ENCODE measurements at places on chromosomes 11 and 22.

DNA sequence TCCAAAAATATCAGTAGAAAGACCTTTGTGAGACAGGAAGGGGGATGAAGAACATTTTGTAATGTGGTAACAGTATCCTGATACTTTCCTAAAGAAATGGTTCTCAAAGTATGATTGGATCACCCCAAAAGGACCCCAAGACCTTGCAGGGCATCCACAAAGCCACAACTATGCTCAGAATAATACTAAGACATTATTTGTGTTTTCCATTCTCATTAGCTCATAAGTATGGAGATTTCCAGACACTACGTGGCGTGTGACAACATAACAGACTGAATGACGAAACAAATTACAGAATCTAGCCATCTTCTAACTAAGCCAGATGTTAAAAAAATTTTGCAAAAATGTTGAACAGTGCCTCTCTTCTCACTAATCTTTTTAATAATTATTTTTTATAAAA is 24.9 kb downstream of the CHEK2 start:
- DNase-seq: no peak

GRCh38 chr22:19385221-19385906 is 46.2 kb downstream of the HIRA start:
- no peak for DNase-seq

DNA sequence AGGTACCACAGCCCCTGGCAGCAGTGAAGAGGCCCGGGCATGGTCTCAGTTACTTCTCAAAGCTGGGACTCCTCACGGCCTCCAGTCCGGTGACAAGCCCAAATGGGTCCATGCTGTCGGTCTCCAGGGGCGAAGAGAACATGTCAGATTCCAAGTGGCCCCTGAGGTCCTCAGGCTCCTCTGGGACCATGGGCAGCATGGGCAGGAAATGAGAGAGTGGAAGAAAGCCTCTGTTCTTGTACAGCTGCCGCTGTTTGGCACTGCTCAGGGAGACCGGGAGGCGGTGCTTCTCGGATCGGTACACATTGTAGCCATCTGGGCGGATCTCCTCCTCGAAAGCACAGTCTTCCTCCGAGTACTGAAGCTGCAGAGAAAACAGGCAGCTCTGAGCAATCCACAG is 4.6 kb downstream of the FGF19 start:
- DNase-seq: no peak

DNA sequence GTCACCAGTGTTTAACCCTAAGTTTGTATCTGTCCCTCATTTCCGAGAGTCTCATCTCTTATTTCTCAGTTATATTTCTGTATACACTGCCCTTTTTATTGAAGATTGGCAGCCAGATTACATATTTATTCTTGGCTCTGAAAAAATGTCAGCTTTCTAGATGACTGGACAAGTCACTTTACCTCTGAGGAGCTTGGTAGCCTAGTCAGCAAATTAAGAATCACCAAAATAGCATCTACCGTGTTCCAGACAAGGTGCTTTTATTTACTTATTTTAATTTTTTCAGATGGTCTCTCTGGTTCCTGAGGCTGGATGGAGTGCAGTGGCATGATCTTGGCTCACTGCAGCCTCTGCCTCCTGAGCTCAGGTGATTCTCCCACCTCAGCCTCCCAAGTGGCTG is 5.6 kb upstream of the RBM4 start:
- no peak for DNase-seq

GRCh38 chr11:96215826-96216225 is 127.2 kb downstream of the MAML2 start:
- no peak for DNase-seq

DNA sequence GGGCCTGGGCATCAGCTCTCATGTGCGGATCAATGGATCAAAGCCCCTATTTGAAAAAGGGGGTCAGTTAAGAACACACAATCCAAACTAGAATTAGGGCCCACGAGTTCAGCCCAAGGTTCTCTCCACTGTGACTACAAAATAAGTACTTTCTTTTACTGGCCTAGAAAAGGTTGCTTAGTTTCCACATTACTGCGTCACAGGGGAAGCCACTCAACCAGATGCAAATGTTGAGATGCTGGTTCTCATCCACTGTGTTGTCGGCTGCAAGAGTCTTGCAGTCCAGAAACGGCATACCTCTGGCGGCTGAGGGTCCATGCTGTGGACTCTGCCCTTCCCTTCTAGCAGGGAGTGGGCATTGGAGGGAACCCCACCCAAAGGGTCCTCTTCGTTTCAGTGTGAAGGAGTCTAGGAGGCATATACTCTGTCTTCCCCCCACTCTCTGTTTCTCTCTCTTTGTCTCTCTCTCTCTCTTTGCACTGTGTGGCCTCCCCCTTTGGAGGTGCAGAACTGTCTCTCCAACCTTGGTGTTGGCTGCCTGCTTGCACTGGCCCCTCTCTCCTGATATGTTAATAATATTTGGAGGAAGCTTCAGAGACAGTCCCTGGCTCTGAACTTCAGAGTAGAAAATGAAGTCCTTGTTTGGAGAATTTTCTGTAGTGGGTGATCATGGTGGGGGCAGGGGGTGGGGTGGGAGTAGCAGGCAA is 99.0 kb upstream of the NNMT start:
- no peak for DNase-seq

GRCh38 chr22:27629908-27630673 is 171.5 kb downstream of the MN1 start:
- DNase-seq: no peak

- DNase-seq: no peak
Measured at GRCh38 chr11:110468121-110468520, 38.4 kb downstream of the FDX1 start.

DNA sequence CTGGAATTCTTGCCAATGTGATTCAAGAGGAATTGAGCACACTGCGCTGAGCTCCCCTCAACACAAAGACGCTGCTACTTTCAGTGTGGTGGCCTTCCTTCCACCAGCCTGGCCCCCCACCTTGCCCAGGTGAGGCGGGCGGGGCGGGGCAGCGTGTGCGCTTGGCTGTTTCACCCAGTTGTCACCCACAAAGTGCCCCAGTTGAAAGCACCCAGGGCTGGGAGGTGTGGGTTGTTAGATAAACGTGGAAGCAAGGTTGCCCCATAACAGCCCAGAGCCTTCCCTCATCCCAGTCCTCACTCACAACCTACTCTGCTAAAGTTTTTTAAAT is 43.1 kb downstream of the CACNG2 start:
- DNase-seq: no peak

DNA sequence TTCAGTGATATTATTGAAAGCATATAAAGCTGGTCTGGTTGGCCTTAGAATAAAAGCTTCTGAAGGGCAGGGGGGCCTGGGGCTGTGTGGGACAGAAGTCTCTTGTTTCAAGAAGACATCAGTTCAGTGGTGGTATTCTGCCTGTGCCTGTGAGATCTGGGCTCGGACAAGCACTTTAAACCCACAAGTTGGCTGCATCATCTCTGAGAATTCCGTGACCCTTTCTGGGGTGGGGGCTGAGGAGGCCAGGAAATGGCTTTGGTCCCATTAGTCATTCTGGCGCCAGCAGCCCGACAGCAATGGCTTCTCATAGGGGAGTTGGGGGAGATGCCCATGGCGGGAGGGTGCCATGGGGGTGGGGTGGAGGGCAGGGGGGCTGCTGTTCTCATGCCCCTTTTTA is 104.1 kb downstream of the PKNOX2 start:
- DNase-seq: no peak

GRCh38 chr11:75762885-75763284 is 5.7 kb upstream of the DGAT2 start:
- no peak for DNase-seq

DNA sequence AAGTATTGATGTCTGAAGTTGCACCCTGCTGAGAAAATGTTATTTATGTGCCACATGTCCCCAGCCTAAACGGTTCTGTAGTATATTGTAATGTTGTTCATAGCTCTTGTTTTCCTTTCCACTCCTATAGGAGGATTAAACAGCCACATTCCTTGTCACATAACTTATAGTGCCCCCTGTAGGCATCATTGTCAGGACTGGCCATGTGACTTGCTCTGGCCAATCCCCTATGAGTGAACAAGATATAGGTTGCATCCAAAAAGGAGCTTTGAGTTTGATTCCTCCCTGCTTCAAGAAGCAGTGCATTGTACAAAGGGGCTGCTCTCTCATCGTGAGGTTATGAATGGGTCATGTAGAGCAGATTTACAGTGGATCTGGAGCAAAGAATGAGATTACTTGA is 717.6 kb upstream of the ANO5 start:
- DNase-seq: no peak

GRCh38 chr22:48517039-48518030 is 1310.3 kb downstream of the BRD1 start:
- DNase-seq: no peak

Data from stimulated activated CD8-positive, alpha-beta memory T cell treated with anti-CD3 and anti-CD28 coated beads, Interleukin-2, amount 100 ng/mL, for 1 hour (primary cell).